K562 (cell line): ENCODE measurements at places on chromosomes 2 and 18. TPM values are rescaled to one million over a fixed set of nuclear protein-coding genes. Genes with fewer than 3 reads are reported as not detected.

GRCh38 chr2:37706334-37707183 lies 35.1 kb upstream of the CDC42EP3 start:
- H3K27ac ChIP-seq, result no peak overlapping the region
- no peak overlapping the region for H3K4me3 ChIP-seq
- 0 out of 3 replicates have a peak, but pooled peaks cover 3% of the 10 kb centered on the region for H3K4me1 ChIP-seq
- H3K27me3 ChIP-seq, result no peaks in the 10 kb centered on the region
- DNase-seq, result no peak

The HOXD12 gene
- not detected in 2 replicates for total RNA-seq

DNA sequence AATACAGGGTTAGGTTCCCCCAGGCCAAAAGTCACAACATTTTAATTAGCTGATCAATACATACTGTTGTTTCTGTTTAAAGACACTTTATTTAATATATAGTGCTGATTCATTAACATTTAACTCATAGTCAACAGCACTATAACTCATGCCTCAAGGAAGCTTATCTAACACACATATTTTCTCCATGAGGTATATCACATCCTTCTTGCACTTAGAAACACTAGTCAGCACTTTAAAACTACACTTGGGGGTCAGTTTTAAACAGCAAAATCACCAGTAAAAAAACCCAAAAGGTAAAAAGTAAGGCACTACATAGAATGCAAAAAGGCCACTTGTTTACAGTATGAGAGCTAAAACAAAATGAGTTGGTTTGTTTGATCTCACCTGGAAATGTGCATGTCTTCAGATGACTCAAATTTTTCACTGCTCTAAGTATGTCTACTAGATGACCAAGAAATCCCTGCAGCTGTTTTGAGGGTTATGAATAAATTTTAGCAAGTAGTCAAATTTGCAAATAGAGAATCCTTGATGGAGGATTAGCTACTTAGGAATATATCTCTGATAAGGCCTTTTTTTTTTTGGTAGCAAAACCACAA lies 54.1 kb upstream of the EPB41L5 start:
- no peak overlapping the region for H3K27ac ChIP-seq
- H3K27me3 ChIP-seq, result no peaks in the 10 kb centered on the region
- H3K4me1 ChIP-seq, result no peaks in the 10 kb centered on the region
- peaks cover 35% of the 10 kb centered on the region; the same call in 2 of the 3 replicates for H3K36me3 ChIP-seq

The CHN1 gene
- total RNA-seq, result 0.94 and 1.4 TPM in 2 replicates

GRCh38 chr18:5738526-5738925 lies 156.8 kb downstream of the TMEM200C start:
- no peak overlapping the region for H3K27ac ChIP-seq
- H3K4me3 ChIP-seq, result no peak overlapping the region
- H3K27me3 ChIP-seq, result no peaks in the 10 kb centered on the region
- H3K4me1 ChIP-seq, result no peaks in the 10 kb centered on the region
- H3K36me3 ChIP-seq, result no peaks in the 10 kb centered on the region
- DNase-seq, result no peak

- no peak overlapping the region for H3K27ac ChIP-seq
- peaks cover 5% of the 10 kb centered on the region; the same call in 1 of the 2 replicates for H3K4me1 ChIP-seq
- H3K4me3 ChIP-seq, result no peak overlapping the region
These were observed 5.6 kb downstream of the HAAO start for GRCh38 chr2:42786561-42787345.

- H3K4me3 ChIP-seq, result no peak overlapping the region
- H3K27me3 ChIP-seq, result peaks cover 17% of the 10 kb centered on the region
- no peaks in the 10 kb centered on the region for H3K36me3 ChIP-seq
- no peaks in the 10 kb centered on the region; the same call in 2 of the 3 replicates for H3K4me1 ChIP-seq
These were observed 81.2 kb downstream of the ZCCHC2 start for GRCh38 chr18:62603979-62604378.

GRCh38 chr2:16900405-16901025 lies 234.9 kb upstream of the CYRIA start:
- peak; percentile 10 for DNase-seq
- no peaks in the 10 kb centered on the region for H3K36me3 ChIP-seq
- no peak overlapping the region for H3K4me3 ChIP-seq
- no peak overlapping the region for H3K27ac ChIP-seq
- H3K4me1 ChIP-seq, result no peaks in the 10 kb centered on the region

DNA sequence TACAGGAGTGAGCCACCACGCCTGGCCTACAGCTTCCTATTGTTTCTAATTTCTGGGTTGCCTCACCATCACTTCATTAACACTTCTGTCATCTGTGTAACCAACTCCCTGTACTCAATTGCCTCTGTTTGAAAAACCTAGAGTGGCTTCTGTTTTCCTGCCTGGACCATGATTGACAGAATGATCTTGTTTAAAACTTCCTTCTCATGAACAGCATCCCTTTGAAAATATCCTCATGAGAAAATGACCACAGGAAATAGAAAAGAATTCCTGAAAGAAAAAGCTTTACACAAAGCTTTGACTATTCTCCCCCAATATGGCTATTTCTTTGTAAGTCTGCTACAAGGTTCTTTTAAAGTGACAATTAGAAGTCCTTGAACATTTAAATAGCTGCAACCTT lies 672.3 kb downstream of the ARHGAP15 start:
- H3K36me3 ChIP-seq, result no peaks in the 10 kb centered on the region
- H3K4me3 ChIP-seq, result no peak overlapping the region
- no peak overlapping the region for H3K27ac ChIP-seq
- H3K27me3 ChIP-seq, result no peaks in the 10 kb centered on the region
- no peaks in the 10 kb centered on the region for H3K4me1 ChIP-seq
- DNase-seq, result no peak

The PDE11A gene
- 5.7 and 6.0 TPM in 2 replicates for total RNA-seq

DNA sequence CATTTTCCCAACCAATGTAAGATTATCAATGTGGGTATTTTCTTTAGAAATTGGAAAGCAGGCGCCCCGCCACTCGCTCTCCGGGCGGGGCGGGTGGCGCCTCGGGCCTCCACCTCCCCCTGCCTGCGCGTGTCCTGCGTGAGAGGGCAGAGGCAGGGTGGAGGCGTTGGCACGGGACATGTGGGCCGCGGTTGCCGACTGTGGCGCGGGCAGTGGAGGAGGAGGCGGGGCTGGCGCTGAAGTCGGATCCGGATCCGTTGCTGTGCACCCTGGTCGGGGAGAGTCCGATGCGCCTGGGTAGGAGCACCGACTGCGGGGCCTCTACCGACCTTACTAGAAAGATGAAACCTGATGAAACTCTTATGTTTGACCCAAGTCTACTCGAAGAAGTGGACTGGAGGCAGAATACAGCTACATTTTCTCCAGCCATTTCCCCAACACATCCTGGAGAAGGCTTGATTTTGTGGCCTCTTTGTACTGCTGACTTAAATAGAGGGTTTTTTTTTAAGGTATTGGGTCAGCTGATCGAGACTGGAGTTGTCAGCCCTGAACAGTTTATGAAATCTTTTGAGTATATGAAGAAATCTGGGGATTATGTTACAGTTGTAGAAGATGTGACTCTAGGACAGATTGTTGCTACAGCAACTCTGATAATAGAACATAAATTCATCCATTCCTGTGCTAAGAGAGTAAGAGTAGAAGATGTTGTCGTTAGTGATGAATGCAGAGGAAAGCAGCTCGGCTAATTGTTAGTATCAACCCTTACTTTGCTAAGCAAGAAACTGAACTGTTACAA lies 37.9 kb downstream of the PMS1 start:
- no peaks in the 10 kb centered on the region for H3K4me1 ChIP-seq
- H3K36me3 ChIP-seq, result peaks cover 26% of the 10 kb centered on the region; the same call in 1 of the 3 replicates
- H3K27ac ChIP-seq, result no peak overlapping the region

The EFR3B gene
- 0.09 TPM in 1 of 2 replicates, not detected in the other for total RNA-seq

The AKAIN1 gene
- total RNA-seq, result not detected in 2 replicates

GRCh38 chr2:138893746-138894145 lies 113.6 kb upstream of the NXPH2 start:
- H3K27ac ChIP-seq, result no peak overlapping the region
- no peaks in the 10 kb centered on the region for H3K36me3 ChIP-seq
- H3K4me3 ChIP-seq, result no peak overlapping the region
- no peak for DNase-seq
- no peaks in the 10 kb centered on the region for H3K4me1 ChIP-seq
- H3K27me3 ChIP-seq, result no peaks in the 10 kb centered on the region

The PLEK gene
- total RNA-seq, result 0.33 and 0.56 TPM in 2 replicates

DNA sequence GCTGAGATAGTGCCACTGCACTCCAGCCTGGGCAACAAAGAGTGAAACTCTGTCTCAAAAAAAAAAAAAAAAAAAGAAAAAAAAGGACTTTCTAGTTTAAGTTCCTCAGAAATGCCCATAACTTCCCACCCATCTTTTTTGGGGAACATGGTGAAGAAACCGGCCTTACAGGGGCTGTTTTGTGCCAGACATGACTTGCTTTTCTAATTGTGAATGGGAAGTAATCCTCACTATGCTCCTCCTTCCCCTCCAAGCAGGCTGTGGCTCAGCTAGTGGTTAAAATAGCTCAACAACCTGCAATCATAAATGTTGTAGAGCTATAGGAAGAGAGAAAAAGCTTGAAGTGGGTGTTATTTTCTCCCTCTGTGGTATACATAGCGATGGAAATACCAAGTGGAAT lies 34.1 kb upstream of the OLA1 start:
- DNase-seq, result no peak
- no peak overlapping the region for H3K27ac ChIP-seq
- no peaks in the 10 kb centered on the region for H3K4me1 ChIP-seq
- H3K36me3 ChIP-seq, result no peaks in the 10 kb centered on the region
- no peak overlapping the region for H3K4me3 ChIP-seq
- peaks cover 18% of the 10 kb centered on the region for H3K27me3 ChIP-seq

GRCh38 chr2:241941691-241942301 lies 72.3 kb downstream of the RTP5 start:
- H3K4me1 ChIP-seq, result peaks cover 6% of the 10 kb centered on the region
- H3K27me3 ChIP-seq, result no peaks in the 10 kb centered on the region
- H3K4me3 ChIP-seq, result no peak overlapping the region
- no peak for DNase-seq
- no peaks in the 10 kb centered on the region for H3K36me3 ChIP-seq

DNA sequence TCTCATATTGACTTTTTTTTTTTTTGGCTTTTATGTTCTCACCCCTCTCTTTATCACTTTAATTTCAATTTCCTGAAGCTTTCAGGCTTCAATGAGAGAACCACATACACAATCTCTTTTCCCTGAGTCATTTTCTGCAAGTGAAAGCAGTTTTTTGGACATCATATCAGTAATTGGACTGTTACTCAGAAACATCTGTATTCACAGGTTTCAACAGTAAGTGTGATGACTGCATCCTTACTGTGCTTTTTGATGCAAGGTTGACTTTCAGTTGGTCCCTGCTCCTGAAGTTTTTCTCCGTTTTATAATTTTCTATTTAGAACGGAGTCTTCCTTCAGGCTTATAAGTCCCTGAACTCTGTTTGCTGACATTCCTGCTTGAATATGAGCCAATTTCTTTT lies 70.5 kb upstream of the CCBE1 start:
- H3K27ac ChIP-seq, result no peak overlapping the region
- no peaks in the 10 kb centered on the region for H3K36me3 ChIP-seq
- no peaks in the 10 kb centered on the region for H3K27me3 ChIP-seq

DNA sequence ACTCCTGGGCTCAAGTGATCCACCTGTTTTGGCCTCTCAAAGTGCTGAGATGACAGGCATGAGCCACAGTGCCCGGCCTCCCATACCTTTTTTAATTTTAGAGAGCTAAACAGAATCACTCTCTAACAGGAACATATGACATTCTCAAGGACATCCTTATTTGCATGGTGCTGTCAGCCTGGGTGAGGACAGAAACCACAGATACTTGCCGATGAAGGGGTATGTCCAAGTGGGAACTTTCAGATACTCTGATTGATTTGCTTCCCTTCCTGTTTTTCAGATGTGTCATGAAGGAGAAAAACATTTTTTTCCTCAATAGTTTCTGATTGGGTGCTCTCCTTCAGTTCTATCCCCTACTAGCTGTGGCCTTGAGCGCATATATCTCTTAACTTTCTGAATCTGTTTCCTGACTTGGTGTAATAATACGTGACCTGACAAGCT lies 49.6 kb downstream of the MYO3B start:
- H3K27ac ChIP-seq, result no peak overlapping the region
- no peaks in the 10 kb centered on the region for H3K27me3 ChIP-seq
- peaks cover 8% of the 10 kb centered on the region; the same call in 1 of the 3 replicates for H3K4me1 ChIP-seq
- DNase-seq, result no peak
- no peaks in the 10 kb centered on the region for H3K36me3 ChIP-seq

GRCh38 chr2:226198956-226199355 lies 600.7 kb downstream of the IRS1 start:
- no peak for DNase-seq
- H3K36me3 ChIP-seq, result no peaks in the 10 kb centered on the region
- H3K27ac ChIP-seq, result no peak overlapping the region
- H3K27me3 ChIP-seq, result no peaks in the 10 kb centered on the region
- no peak overlapping the region for H3K4me3 ChIP-seq
